ENCODE measurements at places on chromosomes 7 and 10. TPM values are rescaled to one million over a fixed set of nuclear protein-coding genes. Genes with fewer than 3 reads are reported as not detected.

Gene HOXA9
- polyA plus RNA-seq = 22.5 TPM

Gene PTF1A
- not detected for polyA plus RNA-seq

GRCh38 chr10:92291921-92292845 lies 1.2 kb downstream of the MARCHF5 start:
- peak; percentile 51 for DNase-seq

- no peak for DNase-seq
Measured at GRCh38 chr7:41582116-41582515, 120.8 kb downstream of the INHBA start.

DNA sequence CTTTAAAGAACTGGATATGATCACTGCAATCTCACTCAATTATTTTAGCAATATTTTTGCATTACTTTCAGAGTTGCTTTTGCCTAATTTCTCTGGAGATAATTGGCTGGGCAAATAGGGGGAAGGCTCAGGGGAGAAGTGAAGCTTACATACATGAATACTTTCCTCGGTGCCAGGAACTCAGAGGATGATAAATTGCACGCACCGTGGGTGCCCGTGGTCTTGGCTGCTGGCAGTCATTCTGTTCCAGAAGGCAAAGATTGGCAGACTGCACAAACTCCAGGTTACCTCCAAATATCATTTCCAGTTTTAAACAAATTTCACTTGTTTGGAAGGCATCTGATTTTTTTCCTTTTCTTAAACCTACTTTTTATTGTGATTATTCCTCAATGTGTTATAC lies 197.8 kb upstream of the TMEM72 start:
- DNase-seq = no peak

All from muscle of back (tissue), 13 donors.